ENCODE measurements at places on chromosomes 12 and 14.

DNA sequence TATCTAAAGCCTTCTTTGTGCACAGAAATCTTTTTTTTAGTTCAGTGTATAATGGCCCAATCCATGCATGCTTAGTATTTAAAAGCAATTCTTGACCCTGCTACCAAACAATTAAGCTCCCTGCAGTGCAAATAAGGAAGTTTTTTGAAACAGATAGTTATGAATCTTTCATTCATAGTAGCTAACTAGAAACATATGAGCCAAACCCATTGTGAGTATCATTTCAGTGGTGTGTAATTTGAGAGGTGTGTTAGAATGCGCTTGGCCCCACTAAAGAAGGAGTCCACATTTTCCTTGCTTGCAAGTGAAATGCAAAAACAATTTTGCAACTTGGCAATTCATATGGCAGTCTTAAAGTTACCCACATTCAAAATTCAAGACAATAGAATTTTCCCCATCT lies 14.4 kb downstream of the EPS8 start:
- no peak for DNase-seq

- no peak for DNase-seq
These were observed 75.9 kb downstream of the DACT1 start for GRCh38 chr14:58713677-58714076.

DNA sequence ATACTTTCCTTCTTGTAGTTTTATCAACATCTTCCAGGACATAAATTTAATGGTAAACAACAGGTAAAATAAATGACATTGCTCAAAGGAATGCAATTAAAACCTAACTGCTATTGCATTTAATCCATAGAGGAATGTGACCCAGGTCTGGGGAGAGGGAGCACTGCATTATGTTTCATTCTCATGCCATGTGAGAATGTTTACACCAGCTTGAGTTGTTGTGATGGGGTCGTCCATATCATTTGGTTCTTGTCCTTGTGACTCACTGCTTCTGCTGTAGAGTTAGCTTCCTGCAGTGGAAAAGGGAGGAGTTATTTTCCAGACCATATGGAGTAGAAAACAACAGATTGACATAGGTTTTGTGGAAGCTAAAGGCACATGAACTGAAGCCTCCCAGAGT lies 129.3 kb upstream of the PMCH start:
- DNase-seq, result no peak

GRCh38 chr14:39853441-39853840 lies 421.2 kb upstream of the FBXO33 start:
- no peak for DNase-seq

DNA sequence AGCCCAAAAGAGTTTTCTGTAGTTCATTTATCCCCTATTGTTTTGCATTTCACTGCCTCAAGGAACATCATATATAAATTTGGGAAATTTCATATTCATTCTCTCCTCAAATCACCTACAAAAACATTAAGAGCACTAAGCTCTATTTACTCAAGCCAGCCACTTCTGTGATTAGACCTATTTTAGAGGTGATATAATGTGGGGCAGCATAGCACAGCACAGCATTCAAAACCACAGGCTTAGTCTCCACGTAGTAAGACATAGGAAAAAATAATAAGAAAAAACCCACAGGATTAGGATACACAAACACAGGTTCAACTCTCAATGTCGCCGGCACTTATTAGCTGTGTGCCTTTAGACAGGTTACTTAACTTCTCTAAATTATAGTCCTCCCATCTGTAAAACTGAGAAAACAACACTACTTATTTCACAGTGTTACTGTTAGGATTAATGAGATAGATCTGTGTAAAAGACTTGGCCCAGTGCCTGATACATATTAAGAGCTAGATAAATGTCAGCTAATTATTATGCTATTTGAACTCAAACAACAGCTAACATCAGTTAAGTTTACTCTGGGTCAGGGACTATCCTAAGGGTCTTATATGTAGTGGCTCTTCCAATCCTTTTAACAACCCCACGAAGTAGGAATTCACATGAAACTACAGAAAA lies 20.3 kb downstream of the DCAF5 start:
- no peak for DNase-seq

- DNase-seq, result no peak
These were observed 31.0 kb downstream of the SIX1 start for GRCh38 chr14:60618241-60618640.

DNA sequence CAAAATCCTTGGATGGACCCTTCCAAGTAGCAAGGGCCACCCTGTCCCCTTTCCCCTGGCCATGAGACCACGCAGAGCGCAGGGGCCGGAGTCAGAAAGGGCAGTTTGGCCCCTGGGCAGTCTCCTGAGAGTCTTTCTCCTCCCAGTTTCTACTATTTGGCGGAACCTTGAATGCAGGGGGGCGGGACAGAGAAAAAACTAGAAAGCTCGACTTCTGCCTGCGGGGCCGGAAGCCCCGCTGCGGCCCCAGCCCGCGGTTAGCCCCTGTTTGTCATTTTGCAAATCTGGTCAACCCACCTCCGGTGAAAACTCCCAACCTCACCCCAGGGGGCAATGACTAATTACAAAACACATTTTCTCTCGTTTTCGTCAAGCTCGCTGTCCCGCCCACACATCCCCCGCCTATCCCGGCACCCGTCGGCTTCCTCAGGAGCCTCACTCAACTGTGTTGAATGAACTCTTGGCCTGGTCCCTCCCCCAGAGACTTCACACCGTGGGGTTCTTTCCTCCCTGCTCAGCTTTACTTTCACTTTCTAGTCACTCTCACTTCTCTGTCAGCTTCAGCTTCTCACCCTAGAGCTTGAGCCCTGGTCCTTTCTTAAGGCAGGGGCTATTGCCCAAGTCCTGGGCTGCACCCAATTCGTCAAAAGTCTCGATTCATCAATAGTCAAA lies 66.7 kb downstream of the IRF2BPL start:
- peak; percentile 98 for DNase-seq

DNA sequence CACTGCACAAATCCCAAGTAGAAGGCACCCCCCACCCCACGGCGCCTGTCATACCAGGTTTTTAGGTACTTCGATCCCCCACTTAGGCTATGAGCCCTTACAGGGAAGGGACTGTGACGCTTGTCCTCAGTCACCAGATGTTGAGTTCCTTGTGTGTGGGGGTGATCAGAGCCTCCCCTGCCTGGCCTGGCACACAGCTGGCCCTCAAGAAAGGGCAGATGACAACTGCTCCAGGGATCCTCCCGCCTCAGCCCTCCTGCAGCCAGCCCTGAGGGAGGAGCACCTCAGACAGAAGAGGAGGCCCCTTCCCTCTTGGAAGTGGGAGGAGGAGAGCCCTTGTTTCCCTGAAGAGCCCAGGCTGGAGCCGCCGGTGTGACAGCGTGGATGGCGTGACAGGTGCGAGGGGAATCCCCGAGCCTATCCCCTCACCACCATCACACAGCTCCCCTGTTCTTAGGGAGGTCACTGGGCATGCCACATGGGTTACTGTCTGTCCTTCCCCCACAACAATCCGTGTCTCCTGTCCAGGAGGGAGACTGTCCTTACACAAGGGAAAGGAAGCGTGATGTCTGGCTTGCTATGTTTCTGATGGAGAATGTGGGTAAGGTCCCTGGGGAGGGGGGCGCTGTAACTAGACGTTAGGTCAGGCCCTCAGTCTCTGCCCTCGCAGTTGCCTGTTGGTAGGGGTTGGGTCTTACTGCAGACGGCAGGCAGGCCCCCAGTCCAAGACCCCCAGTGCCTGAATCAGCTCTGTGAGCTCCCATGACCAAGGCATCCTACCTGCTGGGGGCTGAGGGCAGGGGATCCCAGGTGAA lies 31.4 kb downstream of the P2RX4 start:
- DNase-seq, result no peak

DNA sequence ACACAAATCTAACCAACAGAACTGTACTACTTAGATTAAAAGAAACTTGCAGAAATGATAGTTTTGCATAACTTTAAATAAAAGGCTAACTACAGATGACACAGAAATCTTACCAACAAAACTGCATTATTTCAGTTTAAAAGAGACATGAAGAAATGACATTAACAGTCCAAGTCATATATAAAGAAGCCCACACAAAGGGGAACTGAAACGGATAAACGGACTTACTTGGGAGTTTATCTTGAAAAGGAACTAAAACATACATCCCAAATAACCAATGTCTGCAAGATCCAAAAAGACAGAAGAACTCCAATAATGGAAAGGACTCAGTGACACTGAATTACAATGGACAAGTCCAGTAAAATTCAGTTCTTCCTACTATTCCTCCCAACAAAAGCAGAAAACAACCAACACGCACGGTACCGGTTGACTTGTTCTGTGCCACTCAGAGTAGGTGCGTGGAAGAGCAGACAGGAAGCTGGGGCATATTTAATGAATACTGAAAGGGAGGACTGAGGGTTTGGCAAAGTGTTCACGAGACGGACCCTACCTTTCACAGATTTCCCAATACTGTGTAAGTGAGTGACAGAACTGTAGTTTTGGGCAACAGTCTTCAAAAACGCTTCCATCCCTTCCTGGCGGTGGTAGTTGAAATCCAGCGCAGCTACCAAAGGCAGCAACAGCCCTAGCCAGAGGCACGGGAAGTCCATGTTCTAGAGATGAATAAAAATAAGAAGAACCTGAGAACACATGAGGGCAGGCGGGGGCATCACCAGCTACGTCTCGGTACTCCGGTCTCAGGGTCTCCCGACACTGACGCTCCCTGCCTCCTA lies 627 bp downstream of the CPM start:
- DNase-seq, result no peak

- peak; percentile 98 for DNase-seq
These were observed 33.9 kb upstream of the CDK17 start for GRCh38 chr12:96434107-96434506.

- DNase-seq, result no peak
These were observed 9.5 kb upstream of the AJUBA start for GRCh38 chr14:22991852-22992251.

DNA sequence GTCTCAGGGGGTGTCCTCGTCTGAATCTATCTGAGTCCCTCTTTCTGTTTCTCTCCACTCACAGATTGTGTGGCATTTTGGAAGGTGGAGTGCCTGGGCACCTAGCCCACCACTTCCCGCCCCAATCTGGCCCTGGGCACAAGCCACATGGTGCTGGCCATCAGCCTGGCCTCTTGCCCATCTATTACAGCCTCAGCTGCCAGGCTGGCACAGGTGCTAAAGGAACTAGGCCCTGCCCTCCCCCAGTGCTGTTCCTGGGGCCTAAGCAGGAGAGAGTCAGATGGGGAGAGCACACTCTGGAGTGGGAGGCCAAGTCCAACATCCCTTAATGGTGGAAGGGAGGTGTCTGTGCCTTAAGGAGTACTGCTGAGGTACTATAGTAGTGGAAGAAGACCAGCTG lies 8.3 kb upstream of the CALCOCO1 start:
- DNase-seq, result no peak

DNA sequence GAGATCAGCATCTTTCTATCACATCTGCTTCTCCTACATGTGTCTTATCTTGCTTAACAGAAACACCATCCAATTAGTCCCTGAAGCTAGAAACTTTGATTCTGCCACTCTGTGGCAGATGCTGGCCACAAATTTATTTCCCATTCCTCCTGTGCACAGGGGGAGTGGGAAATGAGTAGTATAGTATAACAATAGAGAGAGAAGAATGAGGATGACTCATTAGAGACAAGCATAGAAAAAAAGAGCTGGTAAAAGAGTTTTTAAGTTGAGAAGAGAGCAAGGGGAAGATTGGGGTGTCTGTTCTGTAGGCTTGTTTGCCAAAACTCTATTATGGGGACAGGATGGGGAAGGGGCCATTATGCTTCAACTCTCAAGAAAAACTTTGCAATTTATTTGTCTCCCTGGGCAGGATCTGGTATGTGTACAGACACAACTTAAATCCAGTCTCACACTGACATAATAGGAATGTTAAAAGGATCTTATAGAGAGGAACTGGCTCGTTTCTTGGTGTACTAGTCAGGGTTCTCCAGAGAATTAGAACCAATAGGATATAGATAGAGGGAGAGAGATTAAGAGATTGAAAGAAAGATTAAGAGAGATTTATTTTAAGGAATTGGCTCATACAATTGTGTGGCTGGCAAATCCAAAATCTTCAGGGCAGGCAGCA lies 142.6 kb upstream of the CPSF6 start:
- DNase-seq, result peak; percentile 5

GRCh38 chr12:51771008-51771407 lies 77.5 kb downstream of the FIGNL2 start:
- no peak for DNase-seq

DNA sequence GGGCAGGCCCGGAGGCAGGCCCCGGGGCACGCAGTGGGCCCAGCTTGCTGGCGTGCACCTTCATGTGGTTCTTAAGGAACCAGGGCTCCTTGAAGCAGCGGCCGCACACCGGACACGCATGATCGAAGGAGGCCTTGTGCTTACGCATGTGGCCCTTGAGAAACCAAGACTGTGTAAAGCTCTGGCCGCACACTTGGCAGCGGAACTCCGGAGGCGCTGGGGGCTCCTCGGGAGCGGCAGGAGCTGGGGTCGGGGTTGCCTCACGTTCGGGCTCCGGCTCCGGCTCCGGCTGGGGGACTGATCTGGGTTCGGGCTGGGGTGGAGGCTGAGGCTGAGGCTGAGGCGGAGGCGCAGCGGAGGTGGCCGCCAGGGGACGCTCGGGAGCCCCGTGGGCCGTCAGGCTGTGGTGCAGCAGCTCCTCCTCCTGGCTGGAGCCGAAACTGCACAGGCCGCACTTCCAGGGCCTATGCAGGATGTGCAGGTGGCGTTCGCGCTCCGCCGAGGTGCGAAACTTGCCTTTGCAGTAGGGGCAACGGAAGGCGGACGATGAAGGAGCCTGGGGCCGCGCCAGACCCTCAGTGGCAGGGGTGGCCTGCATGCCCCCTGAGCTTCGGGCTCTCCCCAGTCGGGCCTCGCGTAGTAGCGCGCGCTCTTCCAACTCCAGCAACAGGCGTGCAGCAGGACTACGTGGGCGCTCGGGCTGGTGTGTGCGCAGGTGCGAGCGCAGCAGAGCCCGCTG lies 6.0 kb downstream of the ZNF219 start:
- peak; percentile 75 for DNase-seq

- no peak for DNase-seq
These were observed 19.3 kb downstream of the TAS2R50 start for GRCh38 chr12:10967409-10967808.

DNA sequence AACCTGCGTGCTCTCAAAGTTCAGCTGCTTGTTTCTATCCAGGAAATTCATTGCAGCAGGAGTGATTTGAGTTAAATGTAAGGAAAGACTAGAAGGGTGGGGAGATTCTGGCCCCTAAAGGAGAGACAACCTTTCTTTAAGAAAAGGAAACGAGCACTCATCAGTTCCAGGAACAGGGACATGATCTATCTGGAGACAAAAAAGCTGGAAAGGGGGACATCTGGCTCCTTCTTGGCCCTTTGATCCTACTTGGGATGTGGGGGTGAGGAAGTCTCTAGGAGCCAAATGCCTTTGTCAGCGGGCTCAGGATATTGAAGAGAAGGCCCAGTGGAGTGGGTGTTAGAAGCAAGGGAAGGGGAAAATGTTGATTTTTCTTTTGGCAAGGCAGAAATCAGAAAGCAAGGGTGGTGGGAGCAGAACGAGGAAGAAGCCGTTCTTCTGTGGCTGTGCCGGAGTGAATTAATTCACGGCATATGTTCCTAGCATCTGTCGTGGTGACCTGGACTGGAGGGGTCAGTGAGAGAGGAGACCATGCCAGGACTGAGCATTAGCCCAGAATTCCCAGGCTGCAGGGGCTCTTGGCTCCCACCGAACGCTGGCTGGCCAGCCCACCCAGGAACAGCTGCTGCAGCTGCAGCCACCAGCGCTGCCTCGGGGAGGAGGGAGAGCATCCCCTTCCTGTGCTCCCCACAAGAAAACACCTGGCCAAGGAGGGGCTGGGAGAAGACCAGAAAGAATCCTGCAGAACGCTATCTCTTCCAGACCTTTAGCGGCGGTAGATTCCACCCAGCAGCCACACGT lies 62.8 kb upstream of the GPATCH2L start:
- no peak for DNase-seq
